ENCODE measurements at places on chromosomes 4 and X. TPM values are rescaled to one million over a fixed set of nuclear protein-coding genes. Genes with fewer than 3 reads are reported as not detected.

Gene TCEAL5
- not detected for total RNA-seq

GRCh38 chrX:125295337-125295736, 24.3 kb upstream of the TEX13C start:
- no peak for DNase-seq

DNA sequence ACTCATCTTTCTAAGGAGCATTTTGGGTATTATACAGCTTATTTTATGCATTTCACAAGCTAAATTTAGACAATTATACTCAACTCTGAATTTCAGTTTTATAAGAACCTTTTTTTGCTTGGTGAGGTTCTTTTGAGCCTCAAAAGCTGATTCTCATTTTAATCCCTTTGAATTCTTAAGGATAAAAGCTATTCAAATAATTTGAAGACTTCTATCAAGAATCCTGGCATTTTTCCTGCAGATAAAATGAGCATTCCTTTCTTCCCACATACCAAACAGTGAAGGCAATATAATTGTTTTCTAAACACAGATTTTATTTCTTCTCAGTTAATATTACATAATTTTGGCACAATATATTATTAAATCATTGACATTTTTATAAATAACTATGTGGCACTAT, 118.4 kb upstream of the GPM6A start:
- no peak for DNase-seq

Gene TEX13D
- not detected for total RNA-seq

Gene TNMD
- not detected for total RNA-seq

DNA sequence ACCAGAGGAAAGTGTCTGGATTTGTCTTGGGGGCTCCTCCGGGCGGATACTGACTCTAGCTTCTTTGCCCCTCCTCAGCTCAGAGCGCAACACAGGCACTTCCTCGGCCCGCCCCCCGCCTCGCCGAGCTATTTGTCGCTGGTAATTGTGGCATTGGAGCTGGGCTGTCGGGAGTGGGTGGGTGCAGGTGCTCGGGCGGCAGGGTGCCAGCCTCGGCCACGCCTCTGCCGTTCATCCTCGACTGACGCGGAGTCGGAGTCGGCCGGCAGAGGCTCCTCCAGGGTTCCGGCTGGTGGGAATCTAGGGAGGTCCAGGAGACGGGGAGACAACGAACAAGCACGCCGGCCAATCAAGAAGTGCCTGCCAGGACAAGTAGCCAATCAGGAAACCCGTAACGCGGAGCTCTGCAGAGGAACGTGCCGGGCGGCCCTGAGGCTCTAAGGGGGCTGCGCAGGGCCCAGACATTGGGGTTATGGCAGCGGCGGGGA, 3.9 kb upstream of the SYN1 start:
- DNase-seq = peak; percentile 40

DNA sequence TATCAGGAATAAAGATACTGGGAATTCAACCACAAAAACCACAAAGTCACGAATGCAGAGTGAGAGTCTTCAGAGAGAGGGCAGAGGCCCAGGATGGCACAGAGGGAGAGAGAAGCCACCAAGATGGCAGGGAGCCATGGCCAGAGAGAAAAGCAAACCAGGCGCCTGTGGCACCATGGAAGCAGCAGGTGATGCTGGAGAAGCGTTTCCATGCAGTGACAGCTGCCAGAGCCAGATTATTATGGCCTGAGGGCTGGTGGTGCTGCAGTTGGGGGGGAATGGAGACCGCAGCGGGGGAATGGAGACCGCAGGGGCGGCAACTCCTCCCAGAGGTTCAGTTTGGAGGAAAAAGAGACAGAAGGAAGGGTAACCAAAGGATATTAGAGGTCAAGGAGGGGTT, 5.8 kb downstream of the TAFAZZIN start:
- DNase-seq = no peak

- DNase-seq = no peak
These were observed 37.1 kb downstream of the HEPH start for GRCh38 chrX:66200855-66201795.

DNA sequence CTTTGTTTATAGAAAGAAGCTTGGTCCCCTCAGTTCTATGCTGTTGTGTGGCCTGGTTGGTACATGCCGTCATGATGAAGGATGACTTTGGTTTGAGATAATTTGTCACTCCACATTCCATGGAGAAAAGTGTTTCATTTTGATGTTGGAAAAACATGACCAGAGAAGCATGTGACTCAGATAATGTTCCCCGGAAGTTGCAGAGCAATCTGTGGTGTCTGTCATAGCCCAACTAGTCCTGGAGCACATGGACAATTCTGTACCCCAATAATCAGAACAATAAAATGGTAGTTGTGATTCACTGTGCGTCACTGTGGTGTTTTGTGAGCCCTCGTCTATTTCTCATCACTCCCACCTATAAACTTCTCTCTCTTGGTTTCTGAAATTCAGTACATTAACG, 85.1 kb downstream of the PDK3 start:
- DNase-seq = no peak

DNA sequence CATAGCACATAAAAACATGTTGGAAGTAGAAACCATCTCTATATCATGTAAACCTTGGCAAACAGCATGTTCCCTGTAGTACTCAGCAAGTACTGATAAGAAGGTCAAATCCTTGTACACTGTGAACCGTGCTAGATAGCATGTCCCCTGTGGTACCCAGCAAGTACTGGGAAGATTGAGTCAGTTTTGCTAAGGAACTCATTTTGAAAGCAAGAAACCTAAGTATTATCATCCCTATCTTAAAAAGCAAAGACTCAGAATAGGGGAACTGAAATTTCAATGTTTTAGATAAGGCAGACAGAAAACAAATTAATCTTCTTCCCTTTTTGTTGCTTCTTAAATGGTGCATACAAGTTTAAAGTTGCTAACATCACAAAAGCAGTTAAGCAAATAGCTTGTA, 180.2 kb downstream of the RBM46 start:
- no peak for DNase-seq

Gene HS3ST1
- 0.23 TPM for total RNA-seq

Gene NSG1
- total RNA-seq = not detected

Gene CCDC110
- not detected for total RNA-seq

Gene FATE1
- total RNA-seq = not detected

DNA sequence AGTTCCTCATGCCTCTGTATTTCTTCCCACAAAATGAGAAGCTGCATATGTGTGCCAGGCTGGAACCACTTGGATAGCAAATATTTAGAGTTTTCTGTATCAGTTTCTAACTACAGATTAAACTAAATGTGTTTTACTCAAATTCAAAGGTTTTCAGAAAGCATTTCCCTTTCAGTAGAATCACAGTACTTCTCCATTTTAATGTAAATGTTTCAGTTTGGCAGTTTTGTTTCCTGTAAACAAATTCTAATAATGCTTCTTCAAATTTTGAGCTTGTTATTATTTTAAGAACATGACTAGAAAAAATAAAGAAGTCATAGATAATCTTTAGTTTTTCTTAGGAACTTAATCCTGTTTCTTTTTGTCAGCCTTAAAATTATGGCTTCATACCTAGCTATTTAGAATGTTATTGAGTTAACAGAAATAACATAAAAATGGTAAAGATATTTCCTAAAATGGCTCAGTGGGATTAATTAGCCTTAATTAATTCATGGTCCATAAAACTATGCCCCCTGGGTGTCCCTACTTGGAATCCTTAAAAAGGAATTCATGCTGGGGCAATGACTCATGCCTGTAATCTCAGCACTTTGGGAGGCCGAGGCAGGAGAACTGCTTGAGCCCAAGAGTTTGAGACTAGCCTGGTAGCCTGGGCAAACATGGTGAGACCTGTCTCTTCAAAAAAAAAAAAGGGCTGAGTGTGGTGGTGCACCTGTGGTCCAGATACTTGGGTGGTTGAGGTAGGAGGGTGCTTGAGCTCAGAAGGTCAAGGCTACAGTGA, 83.8 kb upstream of the GPR34 start:
- DNase-seq = no peak

Gene GAGE12E
- not detected for total RNA-seq

DNA sequence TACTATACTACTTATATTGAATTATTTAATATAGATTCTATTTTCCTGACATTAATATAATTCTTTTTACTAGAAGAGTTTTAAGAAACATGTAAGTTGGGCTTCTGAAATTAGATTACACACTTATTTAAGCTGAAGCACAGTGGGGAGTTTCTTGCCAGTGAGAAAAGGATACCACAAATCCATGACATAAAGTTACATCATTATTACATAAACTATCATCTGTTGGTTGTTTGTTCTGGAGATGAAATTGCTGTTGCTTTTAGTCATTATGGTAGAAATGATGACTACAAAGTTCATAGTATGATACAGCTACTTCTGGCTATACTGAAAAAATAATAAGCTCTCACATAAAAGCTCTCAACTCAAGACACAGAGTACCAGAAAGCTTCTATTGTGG, 880.4 kb downstream of the PCDH18 start:
- DNase-seq = no peak

Gene MAOB
- 0.30 TPM for total RNA-seq

- no peak for DNase-seq
These were observed 371.8 kb downstream of the ADGRL3 start for GRCh38 chr4:61571761-61572559.

DNA sequence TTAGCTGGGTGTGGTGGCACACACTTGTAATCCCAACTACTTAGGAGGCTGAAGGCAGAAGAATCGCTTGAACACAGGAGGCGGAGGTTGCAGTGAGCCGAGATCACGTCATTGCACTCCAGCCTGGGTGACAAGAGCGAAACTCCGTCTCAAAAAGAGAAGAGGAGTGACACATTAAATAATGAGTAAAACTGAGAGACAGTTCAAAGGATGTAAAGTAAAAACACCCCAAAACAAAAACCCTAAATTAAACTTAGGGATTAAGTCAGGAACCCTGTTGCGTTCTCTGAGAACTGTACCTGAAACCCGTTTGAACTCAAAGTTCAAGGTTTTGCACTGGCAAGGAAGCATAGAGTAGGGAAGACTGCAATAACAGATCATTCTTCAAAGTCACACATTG, 141.7 kb downstream of the BRWD3 start:
- DNase-seq = no peak

DNA sequence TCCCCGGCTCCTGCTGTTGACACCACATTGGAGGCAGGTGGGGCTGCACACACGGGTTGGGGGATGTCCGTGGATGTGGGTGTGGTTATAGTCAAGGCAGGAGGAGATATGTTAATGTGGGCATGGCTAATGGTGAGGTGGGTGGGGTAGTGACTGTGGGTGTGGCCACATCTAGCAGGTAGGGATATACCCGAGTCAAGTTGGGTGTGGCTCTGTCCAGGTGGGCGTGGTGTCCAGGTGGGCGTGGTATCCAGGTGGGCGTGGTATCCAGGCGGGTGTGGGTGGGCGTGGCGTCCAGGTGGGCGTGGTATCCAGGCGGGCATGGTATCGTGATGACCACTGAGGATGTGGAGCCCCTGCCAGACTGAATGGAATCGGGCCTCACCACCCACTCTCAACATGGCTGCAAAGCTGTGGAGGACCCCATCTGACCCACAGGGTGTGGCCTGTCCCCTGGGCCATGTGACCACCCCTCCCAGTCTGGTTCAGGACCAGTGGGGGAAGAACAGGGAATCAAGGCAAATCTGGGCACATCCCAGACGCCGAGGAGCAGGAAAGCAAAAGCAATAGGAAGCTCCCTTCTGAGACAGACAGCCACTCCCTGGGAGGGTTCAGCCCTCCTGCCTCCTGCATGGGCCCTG, 21.0 kb downstream of the MAN2B2 start:
- DNase-seq = no peak

GRCh38 chr4:58301376-58301999, 1191.3 kb upstream of the IGFBP7 start:
- DNase-seq = no peak

GRCh38 chr4:109432203-109432602, 1.4 kb upstream of the SEC24B start:
- no peak for DNase-seq

Gene GYPE
- 0.20 TPM for total RNA-seq

GRCh38 chr4:157226601-157227000, 6.1 kb downstream of the GRIA2 start:
- DNase-seq = no peak

Measured in MG63 (cell line).